ENCODE measurements at places on chromosomes 1 and 21. TPM values are rescaled to one million over a fixed set of nuclear protein-coding genes. Genes with fewer than 3 reads are reported as not detected.

The CDC14A gene
- total RNA-seq = 5.7 TPM

The RRP15 gene
- total RNA-seq = 4.0 TPM

DNA sequence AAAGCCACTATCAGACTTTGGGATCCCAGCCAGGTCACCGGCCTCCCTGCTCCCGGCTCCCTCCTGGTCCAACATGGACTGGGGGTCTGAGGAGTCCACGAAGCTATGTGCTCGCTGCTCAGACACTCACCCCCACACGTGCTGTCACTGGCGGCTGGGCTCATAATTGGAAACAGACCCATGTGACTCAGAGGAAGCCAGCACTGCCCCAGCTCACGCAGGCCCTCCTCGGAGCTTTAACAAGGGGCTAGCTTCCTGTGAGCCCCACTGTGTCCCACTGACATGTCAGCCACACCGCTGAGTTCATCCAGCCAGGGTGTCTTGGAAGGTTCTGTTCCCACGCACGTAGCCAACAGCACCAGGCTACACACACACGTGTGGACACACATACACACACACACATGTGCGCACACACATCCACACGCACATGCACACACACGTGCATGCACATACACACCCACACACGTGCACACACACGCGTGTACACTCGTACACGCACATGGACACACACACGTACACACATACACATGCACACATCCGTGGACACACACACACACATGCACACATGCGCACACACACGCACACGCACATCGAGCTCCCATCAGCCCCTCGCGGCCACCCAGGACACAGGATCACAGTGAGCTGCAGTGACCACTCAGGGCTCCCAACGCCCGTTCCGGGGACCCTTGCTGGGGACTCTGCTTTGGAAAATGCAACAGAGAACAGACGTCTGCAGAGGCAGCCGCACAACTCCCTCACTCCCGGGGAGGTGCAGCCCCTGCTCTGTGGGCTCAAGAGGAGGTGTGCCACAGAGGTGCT lies 18.4 kb upstream of the COL6A2 start:
- peak; percentile 14 for DNase-seq

DNA sequence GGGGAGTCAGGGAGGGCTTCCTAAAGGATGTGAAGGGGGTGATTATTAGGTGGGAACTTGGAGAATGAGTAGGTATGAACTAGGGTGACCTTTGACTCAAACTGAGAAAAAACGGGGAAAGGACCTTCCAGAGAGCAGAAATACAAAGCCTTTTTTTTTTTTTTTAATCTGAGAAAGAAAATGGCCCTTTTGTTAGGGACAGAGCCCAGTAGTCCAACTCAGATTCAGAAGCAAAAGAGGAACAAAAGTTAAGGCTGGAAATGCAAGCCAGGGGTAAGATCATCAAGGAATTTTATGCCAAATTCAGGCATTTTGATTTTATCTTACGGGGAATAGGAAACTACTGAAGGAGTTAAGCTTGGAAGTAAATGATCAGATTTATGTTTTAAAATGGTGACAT lies 96.0 kb upstream of the SMYD2 start:
- no peak for DNase-seq
